Activated CD8-positive, alpha-beta memory T cell treated with anti-CD3 and anti-CD28 coated beads for 24 hours (primary cell): ENCODE measurements at places on chromosomes 12 and 14.

GRCh38 chr12:2488131-2488530 is 306.6 kb upstream of the FKBP4 start:
- no peak for DNase-seq

DNA sequence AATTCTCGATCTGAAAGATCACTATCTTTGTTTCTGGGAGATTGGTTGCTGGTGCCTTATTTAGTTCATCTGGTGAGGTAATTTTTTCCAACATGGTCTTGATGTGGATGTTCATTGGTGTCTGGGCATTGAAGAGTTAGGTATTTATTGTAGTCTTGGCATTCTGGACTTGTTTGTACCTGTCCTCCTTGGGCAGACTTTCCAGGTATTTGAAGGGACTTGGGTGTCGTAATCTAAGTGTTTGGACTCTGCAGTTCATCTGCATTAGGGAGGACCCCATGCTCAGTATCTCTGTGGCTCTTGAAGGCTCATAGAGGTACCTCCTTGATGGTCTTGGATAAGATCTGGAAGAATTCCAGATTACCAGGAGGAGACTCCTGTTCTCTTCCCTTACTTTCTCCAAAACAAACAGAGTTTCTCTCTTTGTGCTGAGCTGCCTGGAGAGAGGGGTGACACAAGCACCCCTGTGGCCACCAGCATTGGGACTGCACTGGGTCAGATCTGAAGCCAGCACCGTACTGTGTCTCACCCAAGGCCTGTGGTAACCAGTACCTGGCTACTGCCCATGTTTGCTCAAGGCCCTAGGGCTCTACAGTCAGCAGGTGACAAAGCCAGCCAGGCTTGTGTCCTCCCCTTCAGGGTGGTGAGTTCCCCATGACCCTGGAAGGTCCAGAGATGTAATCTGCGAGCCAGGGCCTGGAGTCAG is 5.3 kb downstream of the A2ML1 start:
- DNase-seq: no peak

DNA sequence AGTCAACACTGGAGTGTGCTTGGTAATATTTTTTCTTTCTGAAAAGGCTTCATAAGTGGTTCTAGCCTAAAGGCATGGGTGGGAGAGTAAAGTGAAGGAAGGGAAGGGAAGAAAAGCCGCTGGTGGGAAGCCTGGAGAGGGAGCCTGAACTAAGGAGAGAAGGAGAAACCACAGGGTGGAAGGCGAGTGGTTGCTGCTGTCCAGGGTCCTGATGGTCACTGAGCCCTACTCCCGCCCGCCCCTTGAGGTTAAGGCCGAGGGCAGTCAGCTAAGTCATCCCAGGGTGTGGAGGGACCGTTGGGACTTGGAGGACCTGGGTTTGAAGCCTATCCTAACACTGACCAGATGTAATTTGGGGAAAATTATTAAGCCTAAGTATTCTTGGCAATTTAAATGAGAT is 189.1 kb downstream of the PIWIL1 start:
- no peak for DNase-seq

GRCh38 chr12:7090222-7090998 is 1.8 kb downstream of the C1R start:
- no peak for DNase-seq

- DNase-seq: peak; percentile 61
Observed at GRCh38 chr12:109020796-109021380, at the start of gene SVOP. TSS of gene SVOP (minus strand) at chr12:109021068. CDS start at chr12:109020868, 200 bp downstream.

DNA sequence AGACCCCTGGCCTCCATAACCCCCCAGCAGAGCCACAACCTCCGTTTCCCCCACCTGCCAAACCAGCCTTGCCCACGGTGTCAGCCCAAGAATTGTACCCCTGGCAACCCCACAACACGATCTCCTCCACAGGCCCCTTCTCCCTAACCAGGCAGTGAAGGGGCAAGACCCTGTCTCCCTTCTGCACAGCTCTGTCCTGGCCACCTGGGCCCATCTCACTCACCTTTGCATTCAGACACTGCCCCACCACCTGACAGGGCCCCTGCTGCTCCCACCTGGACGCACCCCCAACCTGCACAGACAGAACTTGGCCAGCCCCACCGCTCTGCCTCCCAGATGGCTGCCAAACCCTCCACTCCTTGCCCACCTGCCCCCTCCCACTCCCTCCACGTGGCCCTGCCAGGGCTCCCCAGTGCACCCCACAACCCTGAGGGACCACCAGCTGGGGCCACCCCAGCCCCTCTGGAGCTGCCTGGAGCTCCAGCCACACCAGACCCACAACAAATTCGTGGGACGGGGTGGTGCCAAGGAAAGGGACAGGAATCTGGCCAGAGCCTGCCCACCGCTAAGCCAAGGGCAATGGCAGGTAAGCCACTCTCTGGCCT is 11.8 kb downstream of the AHNAK2 start:
- DNase-seq: no peak

DNA sequence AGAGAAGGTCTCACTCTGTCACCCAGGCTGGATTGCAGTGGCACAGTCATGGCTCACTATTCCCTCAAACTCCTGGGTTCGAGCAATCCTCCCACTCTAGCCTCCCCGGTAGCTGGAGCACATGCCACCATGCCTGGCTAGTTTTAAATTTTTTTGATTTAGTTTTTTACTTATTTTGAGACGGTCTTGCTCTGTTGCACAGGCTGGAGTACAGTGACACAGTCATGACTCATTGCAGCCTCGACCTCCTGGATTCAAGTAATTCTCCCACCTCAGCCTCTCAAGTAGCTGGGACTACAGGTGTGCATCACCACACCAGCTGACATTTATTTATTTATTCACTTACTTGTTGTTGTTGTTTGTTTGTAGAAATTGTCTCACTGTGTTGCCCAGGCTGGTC is 22.2 kb upstream of the DIP2B start:
- no peak for DNase-seq

DNA sequence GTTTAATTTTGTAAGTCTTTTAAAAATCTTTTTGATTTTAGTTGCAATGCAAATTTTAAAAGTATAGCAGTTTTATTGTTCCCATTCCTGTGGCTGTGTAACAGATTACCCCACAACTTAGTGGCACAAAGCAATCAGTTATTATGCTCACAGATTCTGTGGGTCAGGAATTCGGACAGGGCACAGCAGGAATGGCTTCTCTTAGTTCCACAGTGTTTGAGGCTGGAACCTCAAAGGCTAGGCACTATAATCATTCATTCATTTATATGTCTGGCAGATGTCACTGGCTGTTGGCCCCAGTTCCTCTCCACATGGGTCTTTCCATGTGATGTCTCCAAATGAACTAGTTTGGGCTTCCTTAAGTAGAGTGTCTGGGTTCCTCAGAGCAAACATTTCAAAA is 193.3 kb downstream of the RAD51B start:
- DNase-seq: no peak

GRCh38 chr14:35242599-35243311 is 49.4 kb upstream of the PSMA6 start:
- DNase-seq: no peak

- DNase-seq: no peak
Observed at GRCh38 chr12:15861404-15861803, 20.8 kb upstream of the STRAP start.

GRCh38 chr12:70535896-70536374 is 101.3 kb downstream of the PTPRB start:
- no peak for DNase-seq

DNA sequence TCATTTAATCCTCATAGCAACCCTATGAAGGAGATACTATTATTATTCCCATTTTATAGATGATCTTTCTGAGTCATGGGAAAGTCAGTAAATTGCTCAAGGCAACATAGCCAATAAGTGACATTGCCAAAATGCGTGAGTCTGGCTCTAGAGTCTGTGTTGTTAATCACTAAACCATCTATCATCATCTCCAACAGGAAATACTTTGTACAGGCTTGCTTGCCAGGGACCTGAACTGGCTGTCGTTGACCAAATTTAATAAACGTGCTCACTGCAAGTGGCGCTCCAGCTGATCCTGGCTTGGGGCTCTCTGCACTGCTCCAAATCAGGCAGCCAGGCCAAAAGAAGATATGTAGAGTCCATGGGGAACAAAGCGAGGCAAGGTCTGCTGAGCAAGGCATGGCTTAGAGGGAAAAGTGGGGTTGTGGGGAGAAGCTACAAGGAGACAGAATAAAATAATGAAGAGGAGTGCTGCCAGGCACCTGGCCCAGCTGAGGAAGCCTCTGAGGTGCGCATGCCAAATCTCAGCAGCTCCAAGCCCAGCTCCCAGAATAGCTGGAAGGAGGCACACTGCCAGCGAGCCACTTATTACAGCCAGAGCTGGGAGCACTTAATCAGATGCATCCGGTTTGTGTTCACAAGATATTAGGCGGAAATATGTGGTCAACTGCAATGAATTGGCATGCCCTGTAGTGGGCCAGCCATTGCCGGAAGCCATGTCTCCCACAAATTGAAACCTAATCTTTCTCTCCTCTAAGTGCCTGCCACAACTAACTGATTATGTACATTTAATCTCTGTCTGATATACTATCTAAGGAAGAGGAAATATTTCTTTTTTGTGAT is 43.3 kb upstream of the PTPRO start:
- DNase-seq: no peak

DNA sequence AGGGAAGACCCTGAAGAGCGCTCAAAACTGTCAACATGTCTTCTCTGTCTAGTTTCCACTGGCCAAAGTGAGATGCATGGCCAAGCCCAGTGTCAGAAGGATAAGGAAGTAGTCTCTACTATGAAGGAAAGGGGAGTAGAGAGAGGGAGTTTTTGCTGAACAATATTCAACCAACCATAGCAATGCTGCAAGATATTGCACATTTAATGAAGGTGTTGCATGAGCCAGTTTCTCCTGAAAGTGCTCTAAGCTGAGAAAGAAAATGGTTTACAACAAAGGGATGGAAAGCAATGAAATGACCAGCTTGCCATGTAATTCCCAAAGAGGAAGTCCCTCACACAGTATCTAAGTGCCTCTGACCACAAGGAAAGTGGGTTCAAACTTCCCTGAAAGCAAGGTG is 40.0 kb upstream of the NID2 start:
- DNase-seq: no peak

GRCh38 chr12:18224745-18225144 is 36.6 kb upstream of the PIK3C2G start:
- DNase-seq: no peak

DNA sequence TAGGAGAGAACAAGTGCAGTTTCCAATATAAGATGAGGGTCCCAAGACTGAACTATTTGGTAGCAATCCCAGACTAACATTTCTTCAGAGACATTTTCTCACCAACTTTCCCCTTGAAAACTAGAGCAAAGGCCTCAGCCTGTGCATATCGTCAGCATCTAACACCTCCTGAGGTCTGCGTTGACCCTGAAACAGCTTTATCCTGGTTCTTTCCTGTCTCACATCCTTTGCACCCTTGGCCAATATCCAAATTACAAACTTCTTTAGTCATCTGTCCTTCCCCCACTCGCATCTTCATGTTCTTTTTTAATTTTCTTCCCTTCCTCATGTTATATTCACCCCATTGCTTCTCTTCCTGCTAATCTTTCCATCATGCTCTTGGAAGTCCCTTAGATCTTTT is 83.0 kb downstream of the FAR2 start:
- DNase-seq: no peak

GRCh38 chr14:44388306-44388705 is 118.8 kb downstream of the FSCB start:
- no peak for DNase-seq

DNA sequence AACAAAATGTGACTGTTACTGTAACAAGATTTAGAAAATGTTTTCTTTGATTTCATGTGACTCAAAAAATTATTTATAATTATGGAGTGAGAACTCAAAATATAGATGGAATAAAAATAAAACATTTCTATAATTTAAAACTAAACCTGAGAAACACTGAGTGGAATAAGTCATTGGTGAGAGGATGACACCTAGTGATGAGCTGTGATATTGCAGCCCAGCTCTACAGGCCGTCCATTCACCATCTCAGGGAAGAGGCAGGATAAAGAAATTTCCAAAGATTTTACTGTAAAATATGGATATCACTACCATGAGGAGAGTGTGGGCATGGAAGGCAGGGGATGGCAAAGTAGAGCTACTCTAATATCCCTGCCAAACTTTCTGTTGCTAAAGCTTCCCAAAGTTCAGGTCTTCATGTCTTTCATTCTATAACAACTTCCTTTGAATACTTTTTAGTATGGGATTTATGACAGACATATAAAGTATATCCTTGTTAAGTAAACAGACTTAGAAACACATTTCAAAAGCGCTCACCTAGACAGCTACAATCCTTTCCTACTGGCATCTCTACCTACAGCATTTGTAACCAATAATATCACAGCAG is 308.0 kb downstream of the ITPR2 start:
- DNase-seq: no peak

- DNase-seq: no peak
Observed at GRCh38 chr14:97802430-97803373, 1005.5 kb downstream of the VRK1 start.

DNA sequence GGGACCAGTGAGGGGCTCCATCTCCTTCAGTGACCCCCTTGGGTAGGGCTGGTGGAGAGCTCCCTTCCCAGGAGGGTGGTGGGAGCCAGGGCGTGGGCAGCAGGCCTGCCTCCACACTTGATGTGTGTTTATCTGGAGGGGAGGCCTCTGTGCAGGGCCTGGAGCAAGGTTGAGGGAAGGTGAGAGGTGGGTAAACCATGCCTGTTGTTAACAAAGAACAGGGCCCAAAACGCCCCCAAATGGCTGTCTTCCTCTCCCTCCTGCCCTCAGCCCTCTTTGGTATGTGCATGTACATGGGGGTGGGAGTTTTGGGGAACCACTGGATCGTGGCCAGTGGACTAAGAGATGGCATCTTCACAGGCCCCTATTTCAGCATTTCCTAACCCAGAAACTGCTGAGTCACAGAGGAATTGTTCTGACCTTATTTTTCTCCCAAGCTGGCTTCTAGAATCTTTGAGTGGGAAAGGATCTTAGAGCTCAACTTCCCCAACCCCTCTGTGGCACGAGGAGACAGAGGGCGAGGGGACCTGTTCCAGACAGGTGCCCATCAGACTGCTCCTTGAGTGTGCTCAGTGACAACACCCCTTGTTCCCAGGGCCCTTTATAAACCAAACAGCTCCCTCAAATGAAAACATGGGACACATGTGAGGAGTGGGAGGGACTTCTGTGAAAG is 3.6 kb downstream of the SLC48A1 start:
- no peak for DNase-seq

GRCh38 chr14:90355540-90356518 is 24.1 kb upstream of the NRDE2 start:
- DNase-seq: no peak

DNA sequence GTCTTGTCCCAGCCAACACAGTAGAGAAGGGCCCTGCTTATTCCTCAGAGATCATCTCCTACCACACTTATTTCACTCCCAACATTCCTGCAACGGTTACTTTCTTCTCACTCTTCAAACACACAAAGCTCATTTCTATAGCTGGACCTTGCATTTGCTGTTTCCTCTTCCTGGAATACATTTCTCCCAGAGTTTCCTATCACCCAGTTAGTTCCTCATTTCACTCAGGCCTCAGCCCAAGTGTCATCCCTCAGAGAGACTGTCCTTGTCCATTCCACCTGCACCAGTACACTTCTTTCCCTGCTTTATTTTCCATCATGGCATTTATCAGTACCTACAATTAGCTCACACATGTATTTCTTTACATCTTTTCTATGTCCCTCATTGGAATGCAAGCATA is 14.7 kb upstream of the STK38L start:
- no peak for DNase-seq
